ENCODE measurements at places on chromosomes 2 and 18.

DNA sequence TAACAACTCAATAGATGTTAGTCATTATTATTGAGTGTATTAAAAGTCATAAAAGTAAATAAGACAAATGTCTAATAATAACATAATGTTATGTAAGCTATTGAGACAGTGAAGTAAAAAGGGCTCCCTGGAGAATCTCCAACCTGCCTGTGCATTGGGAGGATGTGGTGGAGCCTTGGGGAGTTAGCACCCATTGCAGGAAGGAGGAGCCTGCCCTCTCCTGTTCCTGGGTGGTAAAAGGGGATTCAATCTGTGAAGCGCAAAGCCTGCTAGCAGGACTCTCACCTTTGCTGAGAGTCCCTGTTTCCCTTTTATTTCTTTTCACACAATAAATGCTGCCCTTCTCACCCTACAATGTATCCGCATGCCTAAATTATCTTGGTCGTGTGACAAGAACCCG is 206.1 kb downstream of the RAB3GAP1 start:
- DNase-seq: no peak

GRCh38 chr2:219998107-219998506 is 370.7 kb downstream of the SLC4A3 start:
- DNase-seq: no peak

GRCh38 chr18:42893977-42894376 is 221.5 kb downstream of the RIT2 start:
- DNase-seq: no peak

DNA sequence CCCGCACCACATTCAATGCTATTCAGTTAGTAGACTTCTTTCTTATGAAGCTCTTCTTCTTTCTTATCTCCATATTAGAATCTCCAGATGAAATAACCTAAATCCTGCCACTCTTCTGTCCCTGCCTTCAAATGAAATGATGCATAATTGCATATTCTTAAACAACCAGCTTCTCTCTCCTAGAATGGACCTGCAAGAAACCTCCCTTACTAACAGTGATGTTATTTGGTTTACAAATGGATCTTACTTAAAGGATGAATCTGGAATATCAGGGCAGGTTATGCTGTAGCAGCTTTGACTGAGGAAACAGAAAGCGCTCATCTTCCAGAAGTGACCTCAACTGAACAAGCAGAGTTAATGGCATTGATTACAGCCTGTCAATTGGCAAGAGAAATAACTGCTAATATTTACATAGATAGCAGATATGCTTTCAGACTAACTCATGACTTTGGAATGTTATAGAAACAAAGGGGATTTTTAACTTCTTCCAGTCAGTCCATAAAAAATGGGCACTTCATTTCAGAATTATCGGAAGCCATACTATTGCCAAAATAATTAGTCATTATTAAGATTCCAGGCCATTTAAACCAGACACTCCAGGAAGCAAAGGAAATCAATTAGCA is 755.7 kb upstream of the HS6ST1 start:
- DNase-seq: no peak

DNA sequence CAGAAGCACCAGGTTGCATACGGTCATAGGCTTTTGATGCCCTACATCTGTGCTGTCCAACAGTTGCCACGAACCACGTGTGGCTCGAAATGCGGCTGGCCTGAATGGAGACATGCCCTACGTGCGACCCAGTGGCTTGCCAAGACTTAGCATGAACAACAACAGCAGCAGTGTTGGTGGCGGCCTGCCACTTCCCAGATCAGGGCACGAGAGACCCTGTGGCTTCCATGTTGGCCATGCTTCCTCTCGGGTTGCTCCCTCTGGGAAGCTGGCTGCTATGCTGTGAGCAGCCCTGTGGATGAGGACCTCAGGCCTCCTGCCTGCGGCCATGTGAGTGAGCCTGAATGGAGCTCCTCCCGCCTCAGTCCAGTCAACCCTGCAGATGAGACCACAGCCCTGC is 212.3 kb downstream of the HDAC4 start:
- no peak for DNase-seq

DNA sequence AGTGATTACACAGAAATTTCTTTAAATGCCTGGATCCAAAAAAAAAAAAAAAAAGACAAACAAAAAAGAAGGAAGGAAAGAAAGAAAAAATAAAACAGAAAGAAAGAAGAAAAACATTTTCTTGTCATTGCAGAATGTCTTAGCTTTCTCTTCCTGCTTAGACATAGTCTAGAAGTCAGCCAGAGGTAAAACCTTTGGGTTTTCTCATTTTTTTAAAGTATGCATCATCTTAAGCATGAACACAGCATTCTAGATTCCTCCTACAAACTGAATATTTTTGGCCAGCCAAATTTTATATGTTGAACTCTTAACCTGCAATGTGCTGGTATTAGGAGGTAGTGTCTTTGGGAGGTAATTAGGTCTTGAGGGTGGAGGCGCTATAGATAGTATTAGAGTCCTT is 243.9 kb downstream of the TRIB2 start:
- DNase-seq: no peak

DNA sequence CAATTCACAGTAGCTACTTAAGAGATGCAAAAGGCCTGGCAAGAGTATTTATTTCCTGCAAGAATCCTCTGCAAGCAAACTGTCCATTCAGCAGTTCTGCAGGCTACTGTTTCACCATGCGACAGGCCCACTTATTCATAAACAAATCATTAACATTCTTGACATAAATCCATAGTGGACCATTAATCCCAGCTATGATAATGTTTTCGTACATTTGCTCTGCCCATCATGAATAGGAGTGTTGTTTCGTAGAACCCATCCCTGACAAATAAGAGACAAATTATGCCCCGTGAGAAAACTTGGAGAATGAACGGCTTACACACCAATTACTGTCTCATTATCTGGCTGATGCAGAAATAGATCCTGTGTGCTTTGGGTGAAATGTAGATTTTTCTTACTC is 65.4 kb downstream of the PID1 start:
- no peak for DNase-seq

GRCh38 chr2:45441571-45441970 is 169.5 kb downstream of the SRBD1 start:
- DNase-seq: no peak

- no peak for DNase-seq
These were observed 214.1 kb downstream of the HDAC4 start for GRCh38 chr2:239186516-239187357.

- no peak for DNase-seq
These were observed 38.5 kb downstream of the MYO3B start for GRCh38 chr2:170216428-170216827.

GRCh38 chr2:74860521-74860920 is 26.6 kb downstream of the HK2 start:
- no peak for DNase-seq

DNA sequence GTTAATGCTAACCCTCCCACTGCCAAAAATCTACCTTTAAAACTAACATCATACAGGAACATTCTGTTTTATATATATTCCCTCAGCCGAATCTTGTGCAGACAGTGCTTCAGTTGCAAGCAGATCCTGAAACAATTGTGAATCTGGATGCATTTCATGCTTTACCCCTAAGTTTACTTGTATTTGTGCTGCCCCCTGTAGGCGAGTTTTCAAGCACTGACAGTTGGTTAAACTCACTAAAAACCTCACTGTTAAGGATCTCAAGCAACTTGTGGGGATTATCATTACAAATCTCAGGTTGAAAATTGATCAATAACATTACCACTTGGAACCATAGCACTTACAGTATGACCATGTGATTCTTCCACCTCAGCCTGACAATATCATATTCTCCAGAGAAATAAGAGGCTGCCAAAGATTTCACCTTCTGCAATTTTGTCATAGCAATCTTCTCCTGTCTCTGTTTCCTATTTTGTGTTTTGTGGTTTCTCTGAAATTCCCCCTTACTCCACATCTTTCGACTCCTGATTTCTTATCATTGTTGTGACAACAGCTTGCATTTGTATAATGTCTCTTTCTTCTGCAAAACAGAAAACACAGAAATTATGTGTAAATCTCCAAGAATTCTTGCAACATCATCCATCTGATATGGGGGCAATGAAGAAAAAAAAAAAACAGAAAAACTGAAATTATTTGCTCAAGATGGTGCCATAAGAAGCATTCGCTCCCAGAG is 354.6 kb upstream of the SETBP1 start:
- peak; percentile 46 for DNase-seq

GRCh38 chr2:142094233-142094632 is 36.6 kb downstream of the LRP1B start:
- no peak for DNase-seq

- peak; percentile 72 for DNase-seq
These were observed 714 bp downstream of the RPIA start for GRCh38 chr2:88692187-88692586.

DNA sequence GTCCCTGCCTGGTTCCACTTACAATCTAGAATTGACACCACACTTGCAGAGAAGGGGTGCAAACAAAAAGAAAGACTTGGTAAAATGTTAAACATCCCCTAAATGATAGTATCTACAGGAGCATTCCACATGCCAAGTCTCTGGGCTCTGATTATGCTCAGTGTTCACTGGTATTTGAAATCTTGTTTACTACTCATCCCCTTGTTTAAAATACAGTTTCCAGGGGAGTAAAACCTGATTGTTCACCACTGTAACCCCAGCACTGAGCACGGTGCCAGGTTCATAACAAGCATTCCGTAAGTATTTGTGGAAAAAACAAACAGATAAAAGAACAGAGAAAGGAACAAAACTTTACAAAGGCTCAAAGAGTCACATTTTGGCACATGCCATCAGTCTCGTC is 11.7 kb downstream of the EPB41L3 start:
- no peak for DNase-seq

GRCh38 chr2:10188211-10188610 is 65.7 kb downstream of the RRM2 start:
- DNase-seq: peak; percentile 22

DNA sequence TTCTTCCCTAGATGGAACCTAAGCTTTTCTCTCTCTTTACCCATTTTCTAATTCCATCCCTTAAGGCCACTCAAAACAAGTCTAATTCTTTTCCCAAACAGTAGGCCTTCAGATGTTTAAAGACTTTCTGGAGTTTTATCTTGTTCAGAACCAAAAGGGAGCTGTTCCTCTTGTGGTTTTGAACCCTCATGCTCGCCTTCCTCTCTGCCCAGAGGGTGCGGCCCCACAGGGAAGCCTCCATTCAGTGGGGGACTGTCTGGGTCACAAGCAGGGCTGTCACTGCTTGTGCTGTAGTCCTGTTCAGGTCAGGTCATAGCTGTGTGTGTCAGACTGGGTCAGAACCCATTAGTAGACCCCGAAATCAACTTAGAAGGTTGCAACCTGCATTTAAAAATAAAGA is 56.5 kb downstream of the TET3 start:
- peak; percentile 66 for DNase-seq

DNA sequence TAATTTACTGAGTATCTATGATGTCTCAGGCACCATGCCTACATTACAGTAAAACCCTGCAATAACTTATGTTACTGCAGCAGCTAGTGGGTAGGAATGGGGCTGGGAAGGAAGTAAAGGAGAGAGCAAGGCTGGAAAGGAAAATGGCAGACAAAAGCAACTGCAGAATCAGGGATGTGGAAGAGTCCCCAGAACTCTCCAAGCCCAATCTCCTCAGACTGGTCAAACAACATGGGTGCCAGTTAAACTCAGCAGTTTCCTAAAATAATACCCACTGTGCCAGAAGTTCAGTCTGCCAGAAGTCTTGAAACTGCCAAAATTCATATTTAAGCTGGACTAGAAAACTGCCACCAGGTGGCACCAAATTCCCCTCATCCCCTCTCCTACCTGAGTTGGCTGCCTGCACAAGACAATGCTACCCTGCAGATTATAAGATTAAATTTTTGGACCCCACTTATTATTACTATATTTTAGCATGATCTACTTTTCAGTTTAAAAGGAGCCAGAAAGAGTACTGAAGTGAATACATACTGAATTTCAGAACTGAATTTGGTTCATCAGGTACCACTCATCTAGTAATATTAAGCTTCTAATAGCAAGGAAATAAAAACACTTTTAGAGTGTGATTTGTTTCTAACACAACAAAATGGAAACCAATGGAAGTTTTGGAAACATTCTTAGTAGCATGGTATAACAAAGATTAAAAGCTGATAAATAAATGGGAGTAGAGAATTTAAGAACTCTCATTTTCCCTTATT is 86.8 kb upstream of the DNER start:
- peak; percentile 73 for DNase-seq

- no peak for DNase-seq
These were observed 77.1 kb downstream of the ADAM23 start for GRCh38 chr2:206520450-206520849.

DNA sequence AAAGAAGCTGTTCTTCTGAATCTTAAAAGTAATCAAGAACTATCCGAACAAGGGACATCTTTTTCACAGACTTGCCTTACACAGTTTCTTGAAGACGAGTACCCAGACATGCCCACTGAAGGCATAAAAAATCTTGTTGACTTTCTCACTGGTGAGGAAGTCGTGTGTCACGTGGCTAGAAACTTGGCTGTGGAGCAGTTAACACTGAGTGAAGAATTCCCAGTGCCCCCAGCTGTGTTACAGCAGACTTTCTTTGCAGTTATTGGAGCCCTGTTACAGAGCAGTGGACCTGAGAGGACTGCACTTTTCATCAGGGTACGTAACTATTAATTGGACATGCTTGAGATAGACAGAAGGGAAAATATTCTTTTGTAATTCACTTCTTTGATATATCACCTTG is 2.4 kb downstream of the MRPL44 start:
- no peak for DNase-seq

DNA sequence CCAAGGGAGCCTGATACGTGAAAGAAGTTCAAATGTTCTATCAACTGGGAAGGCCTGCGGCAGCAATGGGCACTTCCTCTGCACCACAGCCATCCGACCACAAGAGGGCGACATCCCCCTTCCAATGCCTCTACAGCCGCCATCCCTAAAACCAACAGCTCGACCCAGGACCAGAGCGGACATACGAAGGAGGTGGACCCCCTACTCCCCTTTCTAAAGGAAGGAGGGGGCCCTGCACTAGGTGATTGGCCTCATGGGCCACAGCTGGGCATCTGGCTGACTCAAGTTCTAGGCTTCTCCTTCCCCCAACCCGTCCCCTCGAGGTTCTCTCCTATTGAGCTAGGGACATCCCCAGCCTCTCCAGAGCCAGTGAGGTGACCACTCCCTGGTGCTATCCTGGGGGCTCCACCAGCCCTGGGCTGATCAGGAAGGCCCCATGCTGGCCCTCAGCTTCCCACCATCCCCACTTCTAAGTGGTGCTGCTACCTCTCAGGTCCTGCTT is 217.2 kb downstream of the TNS1 start:
- peak; percentile 86 for DNase-seq

Data from erythroblast (primary cell).